ENCODE measurements at places on chromosomes 6 and 20.

GRCh38 chr20:2038161-2038560 lies 44.3 kb upstream of the PDYN start:
- no peak for DNase-seq

GRCh38 chr6:168469521-168469920 lies 28.5 kb downstream of the SMOC2 start:
- DNase-seq = no peak

DNA sequence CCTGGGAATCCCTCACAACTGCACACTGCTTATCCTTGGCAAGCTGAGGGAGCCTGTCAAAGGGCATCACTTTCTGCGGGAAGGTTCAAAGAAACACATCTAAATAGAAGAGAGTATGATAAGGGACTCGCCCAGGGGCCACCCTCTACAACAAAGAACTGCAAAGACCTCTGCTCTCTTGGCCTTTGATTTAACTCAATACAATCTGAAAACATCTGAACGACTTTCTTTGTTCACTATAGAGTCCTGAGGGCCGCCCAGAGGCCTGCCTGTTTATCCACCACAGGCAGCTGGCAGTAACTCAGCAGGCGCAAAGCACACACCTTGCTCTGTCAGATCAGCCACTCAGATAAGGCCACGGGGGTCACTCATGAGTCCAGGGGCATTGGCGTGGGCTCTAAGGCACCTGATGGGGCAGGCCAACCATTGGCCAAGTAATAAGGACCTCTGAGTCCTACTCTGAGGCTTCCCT lies 139.3 kb downstream of the UNC5CL start:
- no peak for DNase-seq

DNA sequence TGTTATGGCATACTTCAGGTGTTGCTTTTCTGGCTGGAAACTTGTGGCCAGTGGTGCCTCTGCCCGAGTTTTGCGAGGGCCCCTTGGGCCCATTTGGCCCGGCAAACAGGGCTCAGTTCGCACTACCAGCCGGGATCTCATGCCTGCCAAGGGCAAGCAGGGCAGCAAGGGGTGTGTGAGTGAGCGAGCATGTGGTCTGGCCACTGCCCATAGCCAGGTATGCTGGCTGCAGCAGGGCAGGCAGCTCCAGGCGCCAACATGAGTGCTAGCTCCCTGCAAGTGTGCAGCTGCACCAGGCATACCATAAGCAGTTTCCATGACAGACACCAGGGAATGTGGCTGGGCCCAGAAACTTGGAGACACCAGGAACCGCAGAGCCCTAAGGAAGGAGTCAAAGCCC lies 389.5 kb downstream of the NKAIN2 start:
- no peak for DNase-seq

DNA sequence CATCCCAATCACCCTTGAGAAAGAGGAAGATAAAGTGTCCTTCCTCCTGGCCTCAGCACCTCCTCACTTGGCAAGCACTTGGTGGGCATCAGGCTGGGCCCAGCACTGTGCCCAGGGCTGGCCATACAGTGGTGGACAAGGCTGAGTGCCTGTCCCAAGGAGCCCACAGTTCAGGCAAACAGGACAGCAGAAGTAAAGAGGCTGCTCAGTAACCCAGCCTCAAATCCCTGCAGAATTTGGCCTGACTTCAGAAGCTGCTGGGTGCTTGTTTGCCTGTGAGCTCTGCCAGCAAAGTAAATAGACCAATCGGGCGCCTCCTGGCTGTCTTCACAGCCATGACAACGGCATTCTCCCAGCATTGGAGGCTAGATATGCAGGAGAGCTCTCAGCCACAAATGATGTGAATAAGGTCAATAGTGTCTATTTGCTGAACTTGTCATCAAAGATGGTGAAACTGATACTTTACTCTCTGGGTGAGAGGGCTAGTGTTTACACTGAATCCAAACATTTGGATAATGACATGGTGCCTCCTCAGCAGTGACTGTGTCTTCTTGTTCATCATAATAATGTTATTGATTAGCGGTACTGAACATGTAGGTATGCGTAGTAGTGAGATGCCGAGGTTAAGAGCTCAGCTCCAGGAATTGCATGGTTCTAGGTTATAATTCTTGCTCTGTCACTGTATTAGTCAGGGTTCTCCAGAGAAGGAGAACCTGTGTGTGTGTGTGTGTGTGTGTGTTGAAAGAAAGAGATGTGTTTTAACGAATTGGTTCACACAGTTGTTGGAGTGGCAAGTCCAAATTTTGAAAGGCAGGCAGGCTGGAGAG lies 36.9 kb upstream of the FANCE start:
- no peak for DNase-seq
